ENCODE measurements at places on chromosomes 3 and 15.

- peak; percentile 63 for DNase-seq
Observed at GRCh38 chr3:127610105-127610504, 11.9 kb downstream of the MCM2 start.

DNA sequence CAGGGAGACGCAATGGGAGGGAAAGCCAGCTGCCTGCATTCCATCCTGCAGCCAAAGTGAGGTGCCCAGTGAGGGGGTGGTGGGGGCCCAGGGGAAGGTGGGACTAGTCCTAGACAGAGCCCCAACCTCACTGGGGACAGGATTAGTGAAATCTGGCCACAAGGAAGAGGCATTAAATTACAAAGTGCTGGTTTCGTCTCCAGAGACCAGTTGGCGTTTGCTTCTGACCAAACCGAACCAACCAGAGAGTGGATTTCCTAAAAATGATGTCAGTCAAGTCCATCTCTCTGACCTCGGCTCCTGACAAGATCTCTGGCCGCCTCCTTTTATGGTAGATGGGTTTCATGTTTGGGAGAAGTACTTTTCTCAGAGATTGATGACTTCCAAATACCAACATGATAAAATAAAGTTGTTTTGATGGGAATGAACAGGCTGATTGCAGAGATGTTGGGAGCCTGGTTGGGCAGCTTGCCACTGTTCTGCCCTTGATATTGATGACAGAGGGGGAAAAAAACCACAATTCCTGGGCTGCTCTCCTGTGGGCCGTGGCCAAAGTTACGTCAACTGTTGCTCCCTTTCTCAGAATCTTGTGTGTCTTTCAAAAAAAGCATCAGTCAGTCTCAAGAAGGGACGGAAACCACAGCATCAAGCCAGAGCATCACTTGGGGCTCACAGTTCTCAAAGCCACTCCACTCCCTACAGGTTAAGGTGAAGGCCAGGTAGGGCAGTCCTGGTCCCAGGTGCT lies 24.6 kb downstream of the ITGA11 start:
- no peak for DNase-seq

DNA sequence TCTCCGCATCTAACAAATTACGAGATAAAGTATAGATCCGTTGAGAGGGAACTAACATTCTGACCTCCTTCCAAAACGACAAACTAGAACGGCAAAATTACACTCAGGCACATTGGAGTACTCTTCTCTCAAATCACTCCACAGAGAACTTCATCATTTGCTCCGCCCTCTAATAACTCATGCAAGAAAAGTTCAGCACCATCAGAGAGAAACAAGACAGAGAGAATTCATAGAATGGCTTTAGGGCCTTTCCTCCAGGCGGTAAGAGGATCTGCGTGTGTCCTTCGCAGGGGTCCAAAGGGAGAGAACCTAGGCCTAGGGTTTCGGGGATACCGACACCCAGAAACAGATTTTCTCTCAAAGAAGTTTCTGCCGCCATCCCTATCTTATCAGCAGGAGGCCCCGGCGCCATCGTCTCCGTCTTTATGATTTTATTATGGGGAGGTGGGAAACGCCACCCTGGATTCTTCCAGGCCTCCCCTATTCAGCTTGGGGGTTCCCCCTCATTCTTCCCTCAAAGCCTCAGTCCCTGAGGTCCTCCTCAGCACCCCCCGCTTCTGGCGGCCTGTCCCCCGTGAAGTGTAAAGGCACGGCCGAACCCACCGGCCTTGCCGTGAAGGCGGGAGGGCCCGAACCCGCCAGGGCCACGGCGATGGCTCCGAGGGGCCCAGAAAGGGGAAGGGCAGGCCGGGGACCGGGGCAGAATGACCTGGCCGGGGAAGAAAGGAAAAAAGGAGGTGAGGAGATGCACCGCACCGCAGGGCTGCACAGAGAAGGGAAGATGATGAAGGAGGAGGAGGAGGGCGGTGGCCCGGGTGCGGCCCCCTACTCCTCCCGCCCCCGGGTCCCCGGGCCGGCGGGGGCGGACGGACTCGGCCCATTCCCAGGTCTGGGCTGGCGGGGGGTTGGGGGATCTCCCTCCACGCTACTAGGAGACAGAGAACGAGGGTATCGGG lies 768 bp downstream of the UBXN7 start:
- DNase-seq = peak; percentile 76

DNA sequence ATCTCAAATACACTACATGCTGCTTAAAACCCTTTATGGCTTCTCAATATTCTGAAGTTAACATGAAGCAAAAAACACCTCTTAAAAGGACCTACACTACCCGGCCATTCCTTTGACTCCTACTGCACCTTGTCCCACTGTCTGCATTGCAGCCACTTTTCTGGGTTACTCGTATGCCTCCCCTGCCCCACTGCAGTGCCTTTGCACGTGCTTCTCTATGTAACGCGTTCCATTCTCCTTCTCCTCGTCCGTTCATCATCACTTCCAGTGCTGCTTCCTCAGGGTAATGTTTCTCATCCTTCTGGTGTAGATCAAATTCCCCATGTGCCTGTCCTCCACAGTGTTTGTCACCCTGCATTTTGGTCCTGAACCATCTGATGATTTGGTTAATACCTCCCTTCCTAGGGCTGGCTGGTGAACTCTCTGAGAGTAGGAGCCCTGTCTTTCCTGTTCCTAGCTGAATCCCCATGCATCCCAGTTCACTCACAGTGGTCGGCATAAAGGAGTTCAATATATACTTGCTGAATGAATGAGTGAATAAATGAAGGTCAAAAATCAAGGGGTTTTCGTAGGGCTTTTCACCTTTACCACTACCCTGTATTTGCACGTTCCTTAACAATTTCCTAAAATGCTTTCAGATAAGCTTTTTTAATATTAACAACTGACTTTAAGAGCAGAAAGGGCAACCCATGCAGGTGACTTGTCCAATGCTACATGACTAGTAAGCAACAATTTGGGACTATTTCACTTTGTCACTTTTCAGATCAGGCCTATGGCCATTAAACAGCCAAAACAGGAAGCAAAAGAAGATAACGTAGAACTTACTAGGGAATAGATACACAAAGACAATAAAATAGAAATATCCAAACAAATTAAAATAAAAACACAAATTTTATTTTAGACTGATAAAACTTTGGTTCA lies 2.4 kb upstream of the STT3B start:
- DNase-seq = no peak

- peak; percentile 77 for DNase-seq
Observed at GRCh38 chr3:29144807-29145206, 136.1 kb upstream of the RBMS3 start.

GRCh38 chr3:132001036-132001435 lies 33.8 kb downstream of the CPNE4 start:
- DNase-seq = no peak

- DNase-seq = no peak
Observed at GRCh38 chr3:194054540-194054939, 81.4 kb upstream of the HES1 start.

DNA sequence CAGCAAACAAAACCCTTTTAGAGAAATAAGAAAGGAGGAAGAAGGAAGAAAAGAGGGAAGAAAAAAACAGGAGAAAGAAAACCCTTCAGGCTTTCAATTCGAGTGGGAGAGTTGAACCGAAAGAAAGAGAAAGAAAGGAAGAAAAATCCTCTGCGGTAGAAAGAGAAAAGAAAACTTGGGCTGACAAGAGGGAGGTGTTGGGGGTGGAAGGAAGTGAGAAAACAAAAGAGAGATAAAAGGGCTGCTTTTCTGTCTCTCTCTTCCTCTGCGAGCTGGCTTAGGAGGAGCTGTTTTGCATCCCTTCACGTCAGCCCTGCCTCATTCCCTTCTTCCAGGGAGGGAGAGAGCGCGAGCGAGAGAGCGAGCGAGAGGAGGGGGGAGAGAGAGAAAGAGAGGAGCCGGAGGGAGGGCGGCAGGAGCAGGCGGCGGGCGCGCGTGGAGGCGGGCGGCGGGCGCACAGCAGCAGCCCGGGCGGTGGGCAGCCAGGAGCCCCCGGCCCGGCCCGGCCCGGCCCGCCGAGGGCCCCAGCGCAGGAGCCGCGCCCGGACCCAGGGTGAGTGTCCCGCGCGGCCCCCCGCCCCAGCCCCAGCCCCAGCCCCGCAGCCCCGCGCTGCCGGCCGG lies at the start of gene ZNF710:
Gene ZNF710 (plus strand): TSS at position 263 of the 621 bp plus-strand sequence. CDS start 65,814 bp downstream, outside the sequence.
- peak; percentile 72 for DNase-seq

DNA sequence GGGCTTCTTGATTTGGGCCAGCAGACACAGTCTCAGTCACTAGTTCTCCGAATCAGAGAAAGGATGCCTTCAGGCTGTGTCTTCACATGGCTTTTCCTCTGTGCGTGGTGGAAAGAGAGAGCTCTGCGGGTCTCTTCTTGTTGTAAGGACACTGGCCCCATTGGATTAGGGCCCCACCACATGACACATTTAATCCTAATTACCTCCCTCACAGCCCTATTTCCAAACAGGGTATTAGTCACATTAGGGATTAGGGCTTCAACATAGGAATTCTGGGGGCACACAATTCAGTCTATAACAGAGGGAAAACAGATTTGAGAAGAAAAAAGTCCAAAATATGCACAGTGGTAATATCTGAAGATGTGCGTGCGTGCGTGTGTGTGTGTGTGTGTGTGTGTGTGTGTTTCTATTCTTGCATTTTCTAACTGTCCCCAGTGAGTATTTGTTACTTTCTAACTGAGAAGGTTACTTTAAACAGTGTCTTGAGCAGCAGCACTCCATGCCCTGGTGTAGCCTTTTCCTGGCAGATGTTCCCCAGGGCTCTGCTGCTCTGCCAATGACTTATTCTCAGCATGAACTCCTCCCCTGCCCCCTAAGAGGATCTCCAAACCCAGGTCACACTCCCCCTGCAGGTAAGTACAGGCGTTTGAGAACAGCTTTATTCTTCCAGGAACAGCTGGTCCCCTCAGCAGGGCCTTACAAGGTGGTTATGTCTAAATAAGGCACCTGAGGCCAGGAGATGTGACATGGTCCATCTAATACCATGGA lies 72.9 kb downstream of the RPL39L start:
- peak; percentile 30 for DNase-seq

GRCh38 chr15:101148166-101148880 lies 103.5 kb downstream of the CHSY1 start:
- no peak for DNase-seq

DNA sequence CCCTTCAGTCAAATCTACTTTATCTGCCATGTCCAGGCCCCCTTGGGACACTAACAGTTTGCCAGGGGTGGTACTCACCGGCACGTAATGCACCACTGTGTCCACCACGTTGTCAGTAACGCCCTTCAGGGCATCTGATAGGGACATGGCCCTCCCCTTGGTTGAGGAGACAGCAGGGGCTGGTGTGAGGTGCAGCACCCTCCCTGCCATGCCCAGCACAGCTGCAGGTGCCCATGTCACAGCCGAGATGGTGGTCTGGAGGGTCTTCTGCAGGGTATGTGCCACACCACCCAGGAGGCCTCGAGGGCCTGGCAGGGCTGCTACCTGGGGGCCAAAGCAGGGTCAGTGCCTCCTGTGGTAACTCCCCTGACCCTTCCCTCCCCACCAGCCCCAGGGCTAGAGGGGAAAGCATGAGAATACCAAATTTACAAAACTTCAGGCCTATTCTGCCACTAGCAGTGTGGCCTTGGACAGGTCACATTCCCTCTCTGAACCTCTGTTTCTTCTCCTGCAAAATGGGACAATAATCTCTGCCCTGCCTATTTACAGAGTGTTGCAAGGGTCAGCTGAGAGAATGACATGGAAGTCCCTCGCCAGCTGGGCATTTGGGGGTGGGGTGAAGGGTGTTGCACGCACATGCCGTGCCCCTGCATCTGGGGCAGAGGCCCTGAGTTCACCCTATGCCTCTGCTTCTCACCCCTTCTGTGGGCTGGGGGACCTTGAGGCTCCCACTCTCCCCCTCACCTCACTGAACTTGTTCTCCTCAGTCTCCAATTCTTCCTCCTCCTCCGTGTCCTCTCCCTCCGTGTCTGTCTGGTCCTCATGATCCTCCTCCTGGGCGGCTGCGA lies 11.8 kb upstream of the KIF7 start:
- no peak for DNase-seq

DNA sequence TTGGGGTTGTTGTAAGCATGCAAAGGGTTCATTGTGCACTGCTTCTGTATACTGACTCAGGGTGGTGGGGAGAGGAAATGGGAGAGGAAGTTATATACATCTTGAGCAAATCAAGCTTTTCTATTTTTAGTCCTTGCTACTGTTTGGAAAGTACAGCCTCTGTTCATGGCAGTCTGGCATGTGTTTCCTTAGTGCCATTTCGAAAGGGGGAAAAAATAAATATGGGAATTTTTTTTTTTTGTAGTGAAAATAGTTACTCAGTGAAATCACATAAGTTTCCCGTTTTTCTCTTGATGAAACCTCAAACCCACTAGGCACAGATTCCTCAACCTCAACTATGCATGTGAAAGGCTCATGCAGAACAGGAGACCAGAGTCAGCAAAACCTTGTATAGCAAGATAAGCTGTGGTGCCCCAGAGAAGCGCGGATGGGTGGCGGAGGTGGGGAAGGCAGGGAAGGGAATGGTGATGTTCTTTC lies 353.3 kb downstream of the LPP start:
- peak; percentile 96 for DNase-seq

- DNase-seq = no peak
Observed at GRCh38 chr3:45227946-45228345, 1.9 kb upstream of the TMEM158 start.

- peak; percentile 60 for DNase-seq
Observed at GRCh38 chr3:142853270-142854168, 35.4 kb downstream of the PCOLCE2 start.

- no peak for DNase-seq
Observed at GRCh38 chr3:33166095-33166494, 52.3 kb downstream of the CRTAP start.

GRCh38 chr3:126256251-126256650 lies 75.9 kb upstream of the ALDH1L1 start:
- DNase-seq = peak; percentile 35

DNA sequence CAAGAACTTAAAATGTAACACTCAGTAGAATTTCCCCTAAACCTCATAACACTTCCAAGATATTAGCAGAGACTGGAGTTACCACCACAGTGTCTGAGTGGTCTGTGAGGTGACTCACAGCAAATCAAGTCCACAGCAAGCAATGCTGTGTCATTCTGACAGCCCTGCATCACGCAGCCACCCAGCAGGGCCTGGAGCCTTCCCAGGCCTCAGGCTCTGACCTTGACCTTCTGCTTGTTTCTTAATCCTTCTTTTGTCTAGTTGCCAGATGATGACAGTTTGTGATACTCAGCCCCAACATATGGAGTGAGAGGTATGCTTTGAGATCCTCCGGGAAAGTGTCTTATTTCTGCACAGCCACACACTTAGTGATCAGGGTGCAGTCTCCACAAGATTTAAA lies 82.5 kb downstream of the TOP2B start:
- DNase-seq = peak; percentile 99

DNA sequence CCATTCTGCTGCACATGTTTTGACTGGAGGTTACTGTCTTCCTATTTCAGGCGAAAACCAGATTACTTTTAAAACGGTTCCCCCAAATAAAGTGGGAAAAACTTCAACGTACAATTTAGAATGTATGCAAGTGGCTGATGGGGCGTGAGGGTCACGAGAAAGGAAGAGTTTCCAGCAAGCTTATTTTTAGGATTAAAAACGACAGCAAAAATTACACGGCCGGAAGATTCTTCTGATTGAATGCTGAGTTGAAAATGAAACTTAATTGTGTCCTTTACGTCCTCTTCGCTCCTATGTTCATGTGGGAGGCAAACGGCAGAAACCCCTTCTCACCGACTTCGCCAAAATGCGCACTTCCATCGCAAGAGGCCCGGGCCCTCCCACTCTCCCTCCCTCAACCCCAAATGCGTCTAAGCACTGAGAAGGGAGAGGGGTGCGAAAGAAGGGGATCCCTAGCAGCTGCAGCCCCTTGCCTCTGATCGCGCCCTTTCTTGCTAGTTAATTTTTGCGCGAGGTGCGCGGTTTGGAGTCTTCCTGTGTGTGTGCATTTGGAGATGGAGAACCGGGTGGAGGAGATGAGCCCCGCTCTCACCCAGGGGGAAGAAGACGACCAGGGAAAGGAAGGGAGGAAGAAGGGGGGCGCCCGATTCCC lies 656 bp downstream of the CD47 start:
- DNase-seq = peak; percentile 57
